ENCODE measurements at places on chromosomes 1 and 21.

- no peak for DNase-seq
Measured at GRCh38 chr1:117339866-117340700, 27.2 kb upstream of the MAN1A2 start.

GRCh38 chr1:1678581-1679380 lies 13.8 kb downstream of the SLC35E2B start:
- no peak for DNase-seq

DNA sequence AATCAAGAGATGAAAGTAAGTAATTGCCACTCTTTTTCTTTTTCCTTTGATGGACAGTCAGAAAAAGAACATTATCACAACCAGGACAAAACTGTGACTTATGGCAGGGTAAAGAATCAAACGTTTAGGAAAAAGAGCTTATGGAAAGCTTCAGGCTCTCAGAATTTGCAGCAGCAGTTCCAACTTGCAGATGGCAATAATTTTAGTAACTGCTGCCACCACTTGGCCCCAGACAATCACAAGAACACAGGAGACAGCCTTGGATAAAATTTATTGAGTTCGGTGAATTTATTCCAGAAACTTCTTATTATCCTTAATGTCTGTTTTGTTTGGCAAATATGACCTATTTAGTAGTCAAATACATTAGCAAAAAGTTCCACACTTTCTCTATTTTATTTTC lies 804.4 kb downstream of the BRINP3 start:
- DNase-seq: no peak

- no peak for DNase-seq
Measured at GRCh38 chr1:5821540-5822176, 170.6 kb downstream of the NPHP4 start.

GRCh38 chr1:216462066-216462775 lies 39.0 kb upstream of the USH2A start:
- DNase-seq: no peak

DNA sequence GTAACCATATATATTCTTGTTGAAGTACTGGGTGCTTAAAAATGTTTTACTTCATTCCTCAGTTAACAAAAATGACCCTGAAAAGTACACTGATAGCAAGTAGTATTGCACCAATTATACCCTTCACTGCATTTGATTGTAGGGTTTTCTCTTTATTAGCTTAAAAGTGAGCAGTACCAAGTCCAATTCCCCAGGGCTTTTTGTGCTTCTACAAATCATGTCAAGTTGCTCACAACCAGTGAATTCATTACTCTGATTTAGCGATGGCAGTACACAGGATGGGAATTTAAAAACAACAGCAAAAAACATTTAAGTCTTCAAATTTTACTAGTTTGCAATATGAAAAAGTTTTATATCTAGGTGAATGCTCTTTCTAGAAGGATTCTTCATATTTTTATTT lies 436.4 kb downstream of the PTBP2 start:
- DNase-seq: no peak

GRCh38 chr1:19087737-19088594 lies 122.1 kb downstream of the UBR4 start:
- no peak for DNase-seq

- DNase-seq: no peak
Measured at GRCh38 chr1:22527122-22527521, 36.2 kb upstream of the EPHA8 start.

- no peak for DNase-seq
Measured at GRCh38 chr1:206748348-206749030, 22.1 kb upstream of the IL19 start.
